ENCODE measurements at places on chromosomes 13 and 19.

GRCh38 chr13:79724348-79725103, 243.6 kb downstream of the NDFIP2 start:
- peak; percentile 11 for DNase-seq

DNA sequence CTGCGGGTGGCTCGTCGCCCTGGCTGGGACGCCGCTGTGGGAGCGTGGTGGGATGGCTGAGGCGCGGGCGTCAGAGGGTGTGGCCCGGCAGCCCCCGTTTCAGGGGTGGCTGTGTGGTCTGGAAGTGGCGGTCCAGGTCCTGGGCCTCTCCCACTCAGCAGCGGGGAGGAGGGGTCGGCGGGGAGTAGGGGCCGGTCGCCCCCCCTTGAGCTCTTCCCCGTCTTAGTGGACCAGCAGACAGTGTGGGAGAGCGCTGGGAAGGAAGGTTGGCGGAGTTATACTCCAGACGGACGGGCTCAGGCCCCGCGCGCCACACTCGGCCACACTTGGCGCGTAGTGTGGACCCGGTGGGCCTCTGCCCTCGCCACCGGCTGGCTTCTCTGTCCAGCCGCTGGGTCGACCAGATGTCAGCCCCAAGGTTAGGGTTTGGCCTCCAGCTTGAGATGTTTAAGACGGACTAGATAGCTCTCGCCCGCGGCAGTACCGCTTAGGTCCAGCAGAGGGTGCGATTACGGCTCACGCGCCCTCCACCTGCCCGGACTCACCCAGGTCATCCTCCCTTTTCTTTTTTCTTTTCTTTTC, 21.7 kb upstream of the ZNF429 start:
- DNase-seq = peak; percentile 37

GRCh38 chr13:107650081-107650701, 565.1 kb downstream of the LIG4 start:
- DNase-seq = peak; percentile 68

DNA sequence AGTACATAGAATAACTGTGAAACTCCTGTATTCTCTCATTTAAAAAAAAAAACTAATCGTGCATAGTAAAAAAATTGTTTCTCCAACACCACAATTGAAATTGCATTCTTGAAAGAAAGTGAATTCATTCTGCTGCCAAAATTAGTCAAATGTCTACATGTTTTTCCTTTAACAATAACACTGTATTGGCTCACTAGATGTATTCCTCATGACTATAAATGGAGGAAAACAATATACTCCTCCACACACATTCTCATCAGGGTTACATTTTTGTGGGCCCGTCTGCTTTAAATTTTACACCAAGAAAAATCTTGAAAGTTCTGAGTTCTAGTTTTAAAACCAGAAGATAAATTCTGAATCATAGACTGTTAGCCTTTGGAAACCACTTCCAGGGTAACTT, 233.6 kb downstream of the KLF12 start:
- DNase-seq = no peak

DNA sequence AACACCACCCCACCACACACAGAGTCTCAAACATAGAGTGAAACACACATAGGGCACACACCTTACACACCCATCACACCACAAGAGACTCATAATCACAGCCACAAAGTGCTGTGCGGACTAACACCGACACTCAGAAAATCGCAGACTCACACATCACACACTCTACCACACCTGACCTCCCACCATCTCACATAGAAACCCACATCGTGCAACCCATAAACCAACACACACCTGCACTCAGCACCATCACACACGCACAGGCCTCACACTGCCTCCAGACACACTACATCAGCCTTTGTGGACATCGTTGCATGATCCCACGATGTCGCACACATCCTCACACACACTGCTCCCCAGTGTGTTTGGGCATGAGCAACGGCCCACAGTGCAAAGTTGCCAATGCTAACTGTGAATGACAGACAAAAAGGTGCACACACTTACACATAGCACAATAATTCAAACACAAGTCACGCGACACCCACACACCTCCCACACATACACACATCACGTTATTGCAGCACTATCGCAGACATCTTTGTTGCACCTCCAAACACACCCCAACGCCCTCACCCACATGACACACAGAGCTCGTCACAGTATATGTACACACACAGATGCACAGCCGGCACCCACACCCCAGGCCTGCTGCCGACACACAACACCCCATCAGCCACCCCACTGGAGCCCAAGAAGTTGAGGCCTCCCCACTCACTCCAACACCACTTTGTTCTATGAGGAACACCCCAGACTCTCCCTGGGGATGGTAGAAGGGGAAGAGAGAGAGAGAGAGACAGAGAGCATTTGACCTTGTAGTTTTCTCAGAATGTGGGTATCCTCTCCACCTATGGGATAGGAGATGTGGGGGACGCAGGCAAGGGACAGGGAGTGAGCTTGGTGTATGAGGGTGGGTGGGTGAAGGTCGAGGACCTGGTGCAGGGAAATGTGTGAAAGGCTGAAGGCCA, 1.2 kb upstream of the ATP1A3 start:
- no peak for DNase-seq

DNA sequence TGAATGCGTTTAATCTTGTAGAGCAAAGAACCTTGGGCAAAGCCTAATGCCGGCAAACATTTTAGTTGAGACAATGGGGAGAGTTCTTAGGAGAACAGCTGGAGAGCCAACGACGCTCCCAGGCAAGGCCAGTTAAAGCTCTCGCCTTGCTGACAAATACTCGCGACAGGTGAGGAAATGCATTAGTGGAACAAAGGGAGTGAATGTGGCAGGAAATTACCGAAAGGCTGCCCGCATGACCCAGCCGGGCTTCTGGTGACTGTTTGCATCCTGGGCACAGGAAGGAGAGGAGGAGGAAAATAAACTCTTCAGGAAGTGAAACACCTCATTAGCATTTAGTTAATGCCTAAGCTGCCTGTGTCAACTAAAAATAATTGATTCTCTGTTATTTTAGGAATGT, 74.6 kb downstream of the SHISA2 start:
- DNase-seq = no peak

GRCh38 chr19:482186-483041, 13.9 kb upstream of the MADCAM1 start:
- no peak for DNase-seq

GRCh38 chr19:13962699-13963602, 10.6 kb downstream of the DCAF15 start:
- no peak for DNase-seq

- no peak for DNase-seq
These were observed 1476.9 kb downstream of the EFNB2 start for GRCh38 chr13:105058517-105058916.

DNA sequence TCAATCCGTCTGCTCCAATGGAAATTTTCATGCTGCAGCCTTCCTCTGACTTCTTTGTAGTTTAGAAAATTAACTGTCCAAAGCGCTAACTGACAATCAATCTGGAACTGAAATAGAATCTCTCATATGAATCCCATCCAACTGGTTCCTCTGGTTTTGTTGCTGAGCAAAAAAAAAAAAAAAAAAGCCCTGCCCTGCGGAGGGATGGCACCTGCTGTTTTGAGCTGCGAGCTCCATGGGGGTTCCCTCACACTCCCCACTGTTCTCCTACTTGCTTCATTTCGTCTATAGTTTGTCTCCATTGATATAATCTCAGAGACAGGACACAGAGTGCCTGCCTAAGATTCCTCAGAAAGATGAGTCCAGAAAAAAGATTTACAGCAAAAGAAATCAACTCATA, 33.4 kb downstream of the FAAP24 start:
- DNase-seq = no peak

DNA sequence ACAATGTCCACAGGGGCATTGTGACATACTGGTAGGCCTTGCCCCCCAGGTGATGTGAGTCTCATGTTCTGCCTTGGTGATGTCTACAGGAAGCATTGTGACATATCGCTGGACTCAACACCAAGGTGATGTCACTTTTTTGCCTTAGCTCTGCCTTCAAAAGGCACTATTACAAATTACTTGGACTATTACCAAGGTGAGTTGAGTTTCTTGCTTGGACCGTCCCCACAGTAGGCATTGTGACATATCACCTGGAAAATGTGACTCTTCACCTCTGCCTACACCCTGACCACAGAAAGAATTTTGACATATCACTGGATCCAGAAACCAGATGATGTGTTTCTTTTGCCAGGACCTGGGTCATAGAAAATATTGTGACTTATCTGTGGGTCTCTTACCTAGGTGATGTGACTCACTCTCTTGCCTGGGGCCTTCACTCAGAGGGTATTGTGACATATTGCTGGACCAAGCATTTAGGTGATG, 60.6 kb upstream of the ZNF724 start:
- no peak for DNase-seq

DNA sequence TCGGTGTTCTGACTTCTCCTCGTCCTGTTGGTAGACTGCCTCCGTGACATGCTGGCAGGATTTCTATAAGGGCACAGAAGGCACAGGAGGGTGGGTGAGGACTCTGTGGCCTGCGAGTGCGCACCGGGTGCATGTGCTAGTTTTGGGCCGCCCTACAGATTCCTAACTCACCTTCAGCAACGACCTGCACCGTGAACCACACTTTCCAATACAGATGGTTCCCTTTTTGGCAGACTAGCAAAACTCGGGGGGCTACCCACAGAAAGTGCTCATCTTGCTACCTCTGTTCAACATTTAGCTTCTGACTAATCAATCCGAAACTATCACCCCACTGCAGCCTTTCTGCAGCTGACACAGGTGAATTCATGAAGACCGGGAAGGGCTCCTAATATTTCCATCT, 14.1 kb upstream of the AMER2 start:
- DNase-seq = no peak

DNA sequence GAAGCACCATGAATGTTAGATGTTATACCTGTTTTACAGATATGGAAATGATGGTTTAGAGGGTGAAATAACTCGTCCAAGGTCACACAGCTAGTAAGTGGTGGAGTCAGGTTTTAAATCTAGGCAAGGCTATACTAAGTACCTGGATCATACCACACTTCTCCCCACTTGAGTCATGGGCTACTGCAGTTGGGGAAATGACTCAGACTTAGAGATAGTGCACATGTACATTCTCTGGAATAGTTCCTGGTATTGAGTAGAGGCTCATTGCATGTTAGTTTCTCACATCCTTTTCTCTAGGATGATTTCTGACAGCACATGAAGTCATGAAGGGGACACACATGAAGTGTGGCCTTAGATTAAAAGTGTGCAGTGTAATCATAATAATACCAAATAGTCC, 76.2 kb upstream of the TNFSF11 start:
- peak; percentile 86 for DNase-seq

GRCh38 chr19:28023064-28023463, 1189.9 kb downstream of the UQCRFS1 start:
- DNase-seq = peak; percentile 16

DNA sequence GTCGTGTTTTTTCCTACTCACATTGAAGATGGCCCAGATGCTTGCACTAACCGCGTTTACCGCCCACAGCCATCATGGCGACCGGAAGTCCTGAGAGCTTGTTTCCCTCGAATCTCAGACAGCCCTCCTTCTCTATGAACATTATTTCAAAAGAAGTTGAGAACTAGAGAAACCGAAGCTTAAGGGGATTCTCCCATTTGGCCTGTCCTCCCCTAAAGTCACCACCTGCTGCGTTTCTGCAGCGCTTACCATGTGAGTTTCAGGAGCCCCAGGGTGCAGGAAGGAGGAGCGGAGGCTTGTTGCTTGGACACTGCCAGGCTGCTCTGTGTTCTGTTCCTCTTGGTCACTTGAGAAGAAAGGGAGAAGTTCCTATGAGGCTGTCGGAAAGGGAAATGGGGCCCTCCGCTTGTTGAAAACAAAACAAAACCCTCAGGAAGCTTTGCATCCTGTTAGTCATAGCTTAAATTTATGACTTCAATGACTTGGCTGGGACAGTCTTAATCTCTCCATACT, 6.2 kb downstream of the CARD8 start:
- peak; percentile 37 for DNase-seq

DNA sequence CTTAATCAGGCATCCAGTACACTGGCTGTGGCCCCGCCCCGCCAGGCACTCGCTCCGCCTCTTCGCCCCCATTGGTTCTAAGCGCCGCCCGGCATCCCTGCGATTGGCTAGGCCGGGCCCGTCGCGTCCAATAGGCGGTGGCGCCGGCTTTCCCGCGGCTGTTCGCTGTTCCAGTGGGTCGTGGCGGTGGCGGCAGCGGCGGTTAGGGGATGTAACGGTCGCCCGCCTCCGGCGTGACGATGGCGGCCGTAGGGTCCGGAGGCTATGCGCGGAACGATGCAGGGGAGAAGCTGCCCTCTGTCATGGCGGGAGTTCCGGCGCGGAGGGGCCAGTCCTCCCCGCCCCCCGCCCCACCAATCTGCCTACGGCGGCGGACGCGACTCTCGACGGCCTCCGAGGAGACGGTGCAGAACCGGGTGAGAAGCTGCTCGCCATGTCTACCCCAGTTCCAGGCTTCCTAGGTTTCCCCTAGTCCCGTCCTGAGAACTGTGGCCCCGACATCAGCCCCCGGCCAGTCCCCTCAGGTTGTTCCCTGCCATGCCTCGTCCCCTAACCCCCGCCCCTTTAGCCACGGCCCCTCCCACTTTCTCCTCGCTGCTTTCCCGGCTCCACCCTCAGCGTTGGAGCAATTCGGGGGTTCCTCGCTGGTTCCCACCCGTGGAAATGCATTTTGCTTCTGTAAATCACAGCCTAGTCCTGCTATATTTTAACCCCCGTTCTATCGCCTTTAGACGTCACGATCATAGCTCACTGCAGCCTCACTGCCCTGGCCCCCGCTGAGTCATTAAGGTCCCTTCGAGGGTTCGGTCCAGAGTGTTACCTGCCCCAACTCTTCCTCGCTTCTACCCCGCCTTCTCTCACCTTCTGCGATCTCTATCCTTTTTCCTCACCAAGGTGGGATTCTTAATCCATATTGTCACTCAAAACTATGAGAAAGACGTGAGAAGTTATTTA, at the start of gene WDR62:
Gene WDR62 (plus strand): TSS at position 165 of the 954 bp plus-strand sequence. CDS start 75 bp downstream, at position 240.
- DNase-seq = peak; percentile 94

DNA sequence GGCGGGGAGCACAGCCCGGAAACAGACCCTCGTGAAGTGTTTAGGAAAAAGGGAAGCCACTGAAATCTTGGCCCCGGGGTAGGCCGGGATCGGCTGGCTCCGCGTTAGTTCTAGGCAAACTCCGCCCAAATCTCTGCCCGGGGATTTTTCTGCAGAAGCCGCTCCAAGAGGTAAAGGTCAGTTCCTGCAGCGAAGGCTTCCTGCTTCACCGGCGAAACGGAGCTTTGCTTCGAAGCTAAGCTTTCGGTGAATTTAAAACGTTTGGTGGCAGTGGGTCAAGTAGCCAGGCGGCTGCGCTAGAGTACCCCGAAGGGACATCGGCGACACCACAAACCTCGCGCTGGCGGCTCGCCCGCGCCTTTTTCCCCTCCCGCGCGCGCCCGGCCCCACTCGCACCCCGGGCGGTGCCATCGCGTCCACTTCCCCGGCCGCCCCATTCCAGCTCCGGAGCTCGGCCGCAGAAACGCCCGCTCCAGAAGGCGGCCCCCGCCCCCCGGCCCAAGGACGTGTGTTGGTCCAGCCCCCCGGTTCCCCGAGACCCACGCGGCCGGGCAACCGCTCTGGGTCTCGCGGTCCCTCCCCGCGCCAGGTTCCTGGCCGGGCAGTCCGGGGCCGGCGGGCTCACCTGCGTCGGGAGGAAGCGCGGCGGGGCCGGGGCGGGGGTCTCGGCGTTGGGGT, 441 bp downstream of the GJB2 start:
- DNase-seq = peak; percentile 30

DNA sequence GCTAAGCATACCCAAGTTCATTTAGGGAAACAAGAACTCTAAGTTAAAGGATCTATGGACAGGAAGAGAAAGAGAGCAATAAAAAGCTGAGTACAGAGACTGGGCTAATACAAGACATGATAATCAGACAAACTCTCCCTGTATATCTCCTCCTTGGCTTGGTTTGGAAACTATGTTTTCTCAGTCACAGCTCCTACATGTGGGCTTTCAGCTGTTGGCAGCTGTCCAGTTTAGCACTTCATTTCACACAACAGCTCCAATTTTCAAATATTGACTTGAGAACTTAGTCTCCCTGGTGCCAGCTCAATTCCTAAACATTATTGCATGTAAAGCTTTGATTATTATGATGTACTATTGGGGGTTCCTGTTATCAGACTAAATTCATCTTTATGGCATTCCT, 222.8 kb upstream of the OBI1 start:
- no peak for DNase-seq

Data from cardiac muscle cell (in vitro differentiated cells and primary cell).